ENCODE measurements at places on chromosomes 6 and 20.
A peak's percentile ranks its signal among the peaks of the same experiment; 100 is the strongest.

GRCh38 chr20:10562899-10563298 lies 110.9 kb downstream of the JAG1 start:
- DNase-seq = no peak

- no peak for DNase-seq
These were observed 91.2 kb downstream of the LCA5 start for GRCh38 chr6:79446006-79446405.

DNA sequence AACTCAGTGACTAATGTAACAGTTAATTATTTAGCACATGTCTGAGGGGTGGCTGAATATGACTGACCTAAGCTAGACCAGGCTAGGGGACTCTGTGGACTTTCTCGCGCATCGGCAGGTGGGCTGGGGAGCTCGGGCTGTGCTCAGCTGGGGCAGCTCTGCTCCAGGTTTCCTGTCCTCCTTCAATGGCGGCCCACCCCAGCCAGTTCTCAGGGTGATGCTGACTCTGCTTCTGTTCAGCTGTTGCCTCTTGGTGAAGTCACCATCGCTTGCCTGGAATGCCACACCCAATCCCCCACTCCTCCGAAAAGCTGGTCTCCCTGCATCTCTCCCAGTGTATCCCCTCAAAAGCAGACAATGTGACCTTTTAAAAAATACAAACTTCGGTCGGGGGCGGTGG lies 20.0 kb downstream of the PPP1R3G start:
- no peak for DNase-seq

- no peak for DNase-seq
These were observed 2.8 kb downstream of the TMEM14C start for GRCh38 chr6:10725716-10726115.

DNA sequence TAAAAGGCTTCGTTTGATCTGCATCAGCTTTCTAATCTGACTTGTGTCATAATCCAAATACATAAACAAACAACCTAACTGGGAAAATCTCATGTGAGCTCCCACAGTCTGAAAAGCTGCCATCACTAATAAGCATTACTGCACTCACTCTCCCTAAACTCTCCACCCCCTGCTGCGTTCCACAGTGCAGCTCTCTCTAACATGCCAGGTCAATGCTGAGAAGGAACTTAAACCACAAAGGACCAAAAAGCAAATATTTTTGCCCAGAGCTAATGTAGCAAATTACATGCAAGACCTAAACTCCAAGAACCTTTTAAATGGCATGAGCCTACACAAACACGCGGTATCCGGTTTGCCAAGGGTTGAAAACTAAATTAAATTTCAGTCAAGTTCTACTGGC lies 542.3 kb upstream of the JARID2 start:
- no peak for DNase-seq

DNA sequence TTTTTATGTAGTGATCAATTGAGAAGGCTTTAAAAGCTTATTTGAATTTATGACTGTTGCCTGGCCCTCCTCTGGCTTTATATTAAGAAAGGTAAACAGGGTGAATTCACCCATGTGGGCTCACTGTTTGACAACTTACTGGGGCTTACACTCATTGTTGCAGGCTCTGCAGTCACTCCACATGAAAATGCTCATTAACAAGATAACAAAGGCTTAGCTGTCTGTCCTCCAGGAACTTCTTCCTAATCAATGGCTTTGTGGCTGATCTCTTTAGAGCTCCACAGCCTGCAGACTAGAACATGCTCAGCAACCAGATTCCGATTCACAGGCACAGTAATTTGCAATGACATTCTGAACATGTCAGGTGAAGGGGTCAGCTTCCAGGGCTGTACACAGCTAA lies 323.2 kb upstream of the MAN1A1 start:
- DNase-seq = no peak

- no peak for DNase-seq
These were observed 36.9 kb upstream of the SYNCRIP start for GRCh38 chr6:85679445-85680123.

DNA sequence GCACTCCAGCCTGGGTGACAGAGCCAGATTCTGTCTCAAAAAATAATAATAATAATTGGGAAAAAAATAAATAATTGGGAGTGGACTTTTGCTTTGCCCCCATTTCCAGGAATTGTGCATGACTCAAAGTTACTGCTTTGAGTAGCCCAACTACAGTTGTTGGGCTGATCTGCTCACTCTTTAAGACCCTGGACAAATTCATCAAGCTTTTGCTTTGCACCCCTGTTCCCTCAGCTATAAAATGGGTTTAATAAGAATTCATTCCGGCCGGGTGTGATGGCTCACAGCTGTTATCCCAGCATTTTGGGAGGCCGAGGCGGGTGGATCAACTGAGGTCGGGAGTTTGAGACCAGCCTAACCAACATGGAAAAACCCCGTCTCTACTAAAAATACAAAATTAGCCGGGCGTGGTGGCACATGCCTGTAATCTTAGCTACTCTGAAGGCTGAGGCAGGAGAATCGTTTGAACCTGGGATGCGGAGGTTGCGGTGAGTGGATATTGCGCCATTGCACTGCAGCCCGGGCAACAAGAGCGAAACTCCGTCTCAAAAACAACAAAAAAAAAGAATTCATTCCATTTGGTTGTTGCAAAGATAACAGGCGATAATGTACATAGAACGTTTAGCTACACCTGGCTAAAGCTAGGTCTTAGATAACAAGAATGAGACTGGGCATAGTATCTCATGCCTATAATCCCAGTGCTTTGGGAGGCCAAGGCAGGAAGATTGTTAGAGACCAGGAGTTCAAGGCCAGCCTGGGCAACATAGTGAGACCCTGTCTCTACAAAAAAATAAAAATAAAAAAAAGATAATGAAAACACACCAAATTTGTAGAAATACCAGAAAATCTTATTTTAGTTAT lies 87.9 kb upstream of the ZNF217 start:
- no peak for DNase-seq

DNA sequence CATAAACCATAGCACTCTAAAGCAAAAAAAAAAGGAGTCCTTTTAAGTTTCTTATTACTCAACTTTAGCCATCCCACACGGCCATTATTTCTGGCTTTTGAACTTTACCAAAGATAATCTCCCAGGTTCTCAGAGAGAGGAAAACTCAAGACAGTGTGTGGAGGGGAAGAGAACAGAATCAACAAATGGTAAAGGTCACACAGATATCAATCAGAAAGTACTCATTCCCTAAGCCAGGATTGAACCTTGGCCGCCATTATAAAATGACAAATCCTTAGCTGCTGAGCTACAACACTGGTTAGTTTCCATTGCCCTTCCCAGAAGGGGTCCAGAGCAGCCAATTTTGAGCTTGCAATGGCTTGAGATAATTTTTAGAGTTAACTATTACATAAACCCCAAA lies 10.1 kb upstream of the TRIM38 start:
- no peak for DNase-seq

DNA sequence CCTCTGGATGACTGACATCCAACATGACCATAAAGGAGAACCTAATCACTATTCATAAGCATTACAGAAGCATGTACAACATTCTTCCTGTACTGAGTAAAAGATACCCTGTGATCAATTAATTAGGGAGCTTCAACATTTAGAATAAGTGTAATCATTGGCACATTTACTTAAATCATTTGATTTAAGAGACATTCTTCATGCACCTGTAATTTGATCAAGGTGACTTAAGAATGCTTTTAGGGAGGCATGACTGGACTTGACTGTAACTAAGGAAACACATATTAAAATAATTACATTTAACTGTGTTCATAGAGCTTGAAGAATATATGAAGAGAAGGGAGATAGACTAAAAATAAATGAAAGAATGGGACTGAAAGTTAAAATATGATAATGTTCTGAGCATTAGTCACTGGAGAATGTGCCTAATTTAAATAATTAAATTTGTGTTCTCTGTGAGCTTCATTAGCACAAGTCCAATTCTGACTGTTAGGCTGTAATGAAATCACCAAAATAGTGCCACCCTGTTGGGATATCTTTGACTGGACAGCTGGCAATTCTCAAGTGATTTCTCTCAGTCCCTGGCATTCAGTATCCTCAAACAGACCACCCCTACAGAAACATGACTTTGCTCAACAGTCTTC lies 295.5 kb upstream of the ADGRB3 start:
- DNase-seq = no peak

- DNase-seq = no peak
These were observed 469.8 kb upstream of the SOX4 start for GRCh38 chr6:21123507-21124436.

DNA sequence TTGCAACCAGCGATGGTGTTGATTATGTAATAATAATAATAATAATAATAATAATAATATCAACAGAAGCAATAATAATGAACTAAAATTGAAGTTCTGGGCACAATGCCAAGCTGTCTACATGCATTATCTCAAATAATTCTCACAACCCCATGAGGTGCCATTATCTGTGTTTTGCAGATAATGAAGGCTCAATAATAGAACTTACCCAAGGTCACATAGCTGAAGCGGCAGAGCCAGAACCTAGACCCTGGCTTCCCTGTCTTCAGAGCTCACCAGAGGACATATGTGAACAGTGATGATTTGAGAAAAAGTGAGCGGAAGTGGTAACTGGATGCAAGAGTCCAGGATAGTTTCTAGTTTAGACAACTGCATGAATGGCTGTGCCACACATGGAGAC lies 91.0 kb downstream of the HIVEP1 start:
- no peak for DNase-seq

- DNase-seq = peak; percentile 73
These were observed 102.1 kb downstream of the TMEM242 start for GRCh38 chr6:157221049-157221816.

All from stimulated activated CD4-positive, alpha-beta T cell treated with anti-CD3 and anti-CD28 coated beads, TNF-alpha, amount 100 ng/mL, for 24 hours (primary cell).